ENCODE measurements at places on chromosomes 4 and X. TPM values are rescaled to one million over a fixed set of nuclear protein-coding genes. Genes with fewer than 3 reads are reported as not detected.

ASMT gene
- polyA plus RNA-seq, result 1.0 TPM

ARAF gene
- 43.9 TPM for polyA plus RNA-seq

CLDN22 gene
- polyA plus RNA-seq, result not detected

SPARCL1 gene
- polyA plus RNA-seq, result 1.7 TPM

PTCHD1 gene
- 1.9 TPM for polyA plus RNA-seq

SASH3 gene
- 0.18 TPM for polyA plus RNA-seq

MAP3K15 gene
- polyA plus RNA-seq, result 0.45 TPM

NWD2 gene
- not detected for polyA plus RNA-seq

ZDHHC15 gene
- polyA plus RNA-seq, result 3.4 TPM

TRAM1L1 gene
- polyA plus RNA-seq, result 1.9 TPM

CXorf49 gene
- polyA plus RNA-seq, result not detected

TMEM154 gene
- polyA plus RNA-seq, result 1.0 TPM

RXFP1 gene
- polyA plus RNA-seq, result not detected

CLDN2 gene
- polyA plus RNA-seq, result not detected

EMCN gene
- polyA plus RNA-seq, result not detected

CPLX1 gene
- polyA plus RNA-seq, result 1.1 TPM

ARMCX1 gene
- polyA plus RNA-seq, result 27.9 TPM

HTN3 gene
- polyA plus RNA-seq, result not detected

PRKX gene
- polyA plus RNA-seq, result 12.9 TPM

EGF gene
- polyA plus RNA-seq, result 0.61 TPM

MEPE gene
- not detected for polyA plus RNA-seq

DKK2 gene
- polyA plus RNA-seq, result 0.05 TPM

NDST3 gene
- polyA plus RNA-seq, result 0.19 TPM

VEGFD gene
- 0.13 TPM for polyA plus RNA-seq

FAM47E gene
- polyA plus RNA-seq, result 2.3 TPM

SLITRK4 gene
- 1.5 TPM for polyA plus RNA-seq

C1QTNF7 gene
- not detected for polyA plus RNA-seq

MAGEC1 gene
- not detected for polyA plus RNA-seq

UBE2K gene
- polyA plus RNA-seq, result 207 TPM

TMEM33 gene
- polyA plus RNA-seq, result 46.2 TPM

MXRA5 gene
- 0.52 TPM for polyA plus RNA-seq

APELA gene
- 112 TPM for polyA plus RNA-seq

LIAS gene
- 17.5 TPM for polyA plus RNA-seq

FAM149A gene
- 11.6 TPM for polyA plus RNA-seq

POU3F4 gene
- polyA plus RNA-seq, result 1.5 TPM

XPNPEP2 gene
- not detected for polyA plus RNA-seq

RTL9 gene
- not detected for polyA plus RNA-seq

SPANXN4 gene
- not detected for polyA plus RNA-seq

NDST4 gene
- not detected for polyA plus RNA-seq

HERC5 gene
- 22.8 TPM for polyA plus RNA-seq

TEX13C gene
- polyA plus RNA-seq, result 0.07 TPM
